ENCODE measurements at places on chromosomes 3 and 15.

GRCh38 chr15:36584511-36584910, 5.1 kb downstream of the CDIN1 start:
- no peak for DNase-seq

GRCh38 chr15:39367596-39367995, 213.3 kb upstream of the THBS1 start:
- no peak for DNase-seq

- DNase-seq: no peak
Observed at GRCh38 chr3:18119866-18120265, 305.3 kb downstream of the SATB1 start.

- DNase-seq: peak; percentile 12
Observed at GRCh38 chr3:27483117-27484014, 818 bp downstream of the SLC4A7 start.

DNA sequence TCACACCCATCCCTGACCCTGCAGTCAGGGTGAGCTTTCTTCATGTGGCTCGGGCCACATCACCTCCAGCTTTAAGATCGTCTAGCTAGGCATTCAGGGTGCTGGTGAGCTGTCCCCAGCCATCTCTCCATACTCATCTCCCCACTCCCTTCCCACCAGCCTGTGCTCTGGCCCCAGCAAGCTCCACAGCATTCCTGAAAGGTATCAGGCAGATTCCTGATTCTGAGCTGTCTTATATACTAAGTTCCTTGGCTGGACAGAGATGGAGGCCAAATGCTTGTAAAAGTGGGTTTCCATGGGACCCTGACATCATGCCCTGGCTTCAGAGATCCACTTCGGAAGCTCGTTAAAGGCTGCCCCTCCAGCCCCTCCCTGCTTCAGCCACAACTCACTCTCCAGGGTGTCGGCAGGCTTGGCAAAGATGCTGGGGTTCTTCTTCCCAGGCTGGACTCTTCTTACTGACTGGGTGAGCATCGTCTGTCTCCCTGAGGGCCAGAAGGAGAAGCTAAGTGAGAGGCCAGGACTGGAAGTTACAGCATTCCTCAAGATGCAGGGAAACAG, 3.9 kb downstream of the CILP start:
- no peak for DNase-seq

GRCh38 chr3:183664913-183665381, 29.5 kb downstream of the KLHL24 start:
- no peak for DNase-seq

GRCh38 chr3:67540198-67540894, 114.1 kb downstream of the SUCLG2 start:
- DNase-seq: no peak

- no peak for DNase-seq
Observed at GRCh38 chr3:22724420-22724819, 478.7 kb upstream of the UBE2E2 start.

DNA sequence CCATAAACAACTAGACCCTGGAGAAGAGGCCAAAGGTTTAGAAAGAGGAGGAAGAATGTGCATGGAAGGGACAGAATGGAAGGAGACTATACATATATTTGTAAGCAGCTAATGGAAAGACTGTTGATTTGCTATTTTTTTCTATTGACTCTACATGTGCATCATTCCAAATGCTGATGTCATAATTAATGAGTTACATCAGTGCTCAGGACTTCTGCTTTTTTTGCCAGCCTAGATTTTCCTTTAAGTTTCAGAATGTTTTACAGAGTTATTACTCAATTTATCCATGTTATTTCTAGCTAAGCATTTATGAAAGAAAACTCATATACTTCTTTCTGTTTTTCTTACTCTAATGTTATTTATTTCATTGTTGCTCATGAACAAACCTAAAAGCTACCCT, 62.6 kb upstream of the VGLL3 start:
- no peak for DNase-seq

GRCh38 chr3:131701153-131701770, 198.5 kb upstream of the MRPL3 start:
- DNase-seq: no peak

- peak; percentile 17 for DNase-seq
Observed at GRCh38 chr3:133663569-133664313, 2.0 kb upstream of the TOPBP1 start.

DNA sequence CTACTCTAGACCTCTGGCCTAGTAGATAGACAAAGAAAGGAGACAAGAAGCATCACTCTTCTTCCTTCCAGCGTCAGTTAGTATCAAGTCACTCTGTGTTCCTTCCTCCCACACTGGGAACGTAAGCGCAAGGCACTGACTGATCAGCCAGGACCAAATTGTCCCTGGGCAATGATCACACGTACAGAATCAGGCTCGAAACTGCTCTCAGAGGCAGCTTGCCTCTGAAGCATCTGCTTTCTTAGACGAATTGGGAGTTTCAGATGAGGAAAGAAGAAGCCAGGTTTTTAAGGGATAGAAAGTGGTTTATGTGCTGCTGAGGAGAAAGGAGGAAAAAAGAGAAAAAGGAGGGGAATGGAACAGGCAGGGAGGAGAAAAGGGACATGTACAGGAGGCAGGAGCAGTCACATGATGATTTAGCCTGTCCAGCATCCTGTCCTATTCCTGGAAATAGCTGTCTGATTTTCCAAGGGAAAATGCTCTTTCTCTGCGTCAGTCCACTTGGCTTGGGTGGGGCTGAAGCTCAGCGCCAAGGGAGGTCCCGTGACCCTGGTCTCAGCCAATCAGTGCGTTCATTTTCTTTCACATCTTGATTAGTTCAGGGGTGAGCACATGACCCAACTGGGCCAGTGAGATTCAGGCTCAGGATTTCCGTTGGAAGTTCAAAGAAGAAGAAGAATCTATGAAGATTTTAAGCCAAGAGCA, 102.0 kb upstream of the PRICKLE2 start:
- no peak for DNase-seq

DNA sequence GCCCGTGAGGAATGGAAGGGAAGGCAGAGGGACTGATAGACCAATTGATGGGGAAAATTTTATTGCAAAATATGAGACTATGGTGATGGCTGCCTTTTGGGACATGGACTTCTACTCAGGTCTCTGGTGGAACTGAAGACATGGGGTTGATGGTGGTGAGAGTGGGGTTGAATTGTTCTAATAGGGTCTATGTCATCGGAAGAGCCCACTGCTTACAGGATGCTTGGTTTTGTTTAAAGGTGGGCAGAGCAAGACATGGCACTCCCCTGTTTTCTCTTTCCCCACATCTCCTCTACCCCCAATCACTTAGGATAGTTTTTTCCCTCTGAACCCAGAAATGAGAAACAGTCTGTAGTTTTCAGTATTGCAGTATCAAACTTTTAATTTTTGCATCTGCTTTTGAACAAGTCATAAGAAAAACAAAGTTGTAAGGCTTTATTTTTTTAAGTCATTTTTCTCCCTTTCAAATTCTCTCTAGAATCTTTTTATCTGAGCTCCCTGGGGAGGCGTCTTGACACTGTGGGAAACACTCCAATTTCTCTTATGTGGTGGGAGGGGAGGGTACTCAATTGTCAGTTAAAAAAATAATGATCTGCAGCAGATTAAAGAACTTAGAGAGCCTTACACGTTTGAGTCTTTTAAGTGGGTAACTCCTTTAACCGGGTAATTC, 276.2 kb upstream of the TBC1D5 start:
- DNase-seq: no peak
